ENCODE measurements at places on chromosomes 6 and 20.

- DNase-seq: peak; percentile 4
These were observed 7.0 kb downstream of the UBD start for GRCh38 chr6:29552512-29553051.

- peak; percentile 7 for DNase-seq
These were observed 107.1 kb downstream of the BANF2 start for GRCh38 chr20:17806739-17807441.

- no peak for DNase-seq
These were observed 325.1 kb downstream of the CDH26 start for GRCh38 chr20:60283281-60283680.

GRCh38 chr6:115899730-115900282 is 160.9 kb downstream of the FRK start:
- no peak for DNase-seq

GRCh38 chr6:28383235-28384142 is 16.1 kb downstream of the ZSCAN12 start:
- peak; percentile 28 for DNase-seq

DNA sequence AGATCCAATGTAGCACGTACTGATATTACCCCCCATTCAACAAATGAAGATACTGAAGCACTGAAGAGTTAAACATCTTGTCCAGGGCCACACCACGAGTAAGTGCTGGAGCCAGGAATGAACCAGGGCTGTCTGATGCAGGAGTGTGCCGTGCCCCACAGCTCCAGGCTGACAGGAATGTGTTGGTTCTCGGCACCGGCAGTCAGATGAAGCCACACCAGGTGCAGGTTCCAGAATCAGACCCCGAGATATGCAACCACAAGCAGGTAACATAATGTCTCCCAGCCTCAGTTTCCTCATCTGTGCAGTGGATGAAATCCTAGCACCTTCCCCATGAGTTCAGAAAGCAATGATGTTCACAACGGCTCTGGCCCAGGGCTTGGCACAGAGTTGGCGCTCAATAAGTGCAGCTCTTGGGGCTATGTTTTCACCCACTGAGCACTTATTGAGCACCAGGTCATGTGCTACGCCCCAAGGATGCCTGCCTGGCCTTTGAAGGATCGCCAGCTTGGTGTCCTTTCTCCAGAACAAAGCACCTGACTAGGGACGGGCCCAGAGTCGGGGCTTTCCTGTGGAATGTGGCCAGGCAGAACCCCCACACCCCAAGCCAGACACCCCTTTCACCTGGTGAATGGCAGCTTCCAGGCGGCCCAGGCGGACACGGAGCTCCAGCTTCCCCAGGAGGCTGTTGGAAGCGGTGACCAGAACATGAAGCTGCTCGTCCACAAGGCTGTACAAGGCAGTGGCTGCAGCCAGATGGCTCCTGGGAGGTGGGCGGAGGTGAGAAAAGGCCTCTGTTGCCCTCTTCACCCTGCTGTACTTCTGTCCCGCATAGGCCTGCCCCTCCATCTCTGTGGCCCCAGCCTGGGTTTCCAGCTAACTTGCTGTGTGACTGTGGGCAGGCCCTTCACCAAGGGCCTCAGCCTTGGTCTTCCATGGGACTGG is 41.3 kb downstream of the KIAA1755 start:
- no peak for DNase-seq

GRCh38 chr6:551829-552350 is 105.0 kb downstream of the HUS1B start:
- no peak for DNase-seq

DNA sequence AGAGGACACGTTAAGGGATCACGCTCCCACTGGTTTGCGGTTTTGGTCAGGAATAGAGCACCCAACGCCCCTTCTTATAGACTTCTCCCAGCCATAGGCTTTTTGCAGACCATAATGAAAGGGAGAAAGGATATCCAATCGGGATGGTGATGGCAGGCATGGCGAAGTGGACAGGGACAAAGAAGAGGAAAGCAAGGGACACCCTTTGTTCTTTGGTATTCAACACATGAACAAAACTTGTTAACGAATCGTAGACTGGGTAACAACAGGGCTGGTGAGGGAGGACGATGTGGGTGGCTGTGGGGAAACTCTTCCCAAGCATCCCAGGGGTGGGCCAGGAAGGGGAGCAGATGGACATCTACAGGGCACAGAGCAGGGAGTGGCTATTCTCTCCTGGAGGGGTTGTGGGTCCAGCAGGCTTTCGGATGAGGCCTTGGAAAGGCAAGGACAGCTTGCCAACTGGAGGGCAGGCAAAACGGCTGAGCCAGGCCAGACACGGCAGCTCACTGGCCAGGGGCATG is 1.4 kb upstream of the HSP90AB1 start:
- no peak for DNase-seq

All from putamen (tissue), 1 donor.